ENCODE measurements at places on chromosomes 3 and 15. TPM values are rescaled to one million over a fixed set of nuclear protein-coding genes. Genes with fewer than 3 reads are reported as not detected.

DNA sequence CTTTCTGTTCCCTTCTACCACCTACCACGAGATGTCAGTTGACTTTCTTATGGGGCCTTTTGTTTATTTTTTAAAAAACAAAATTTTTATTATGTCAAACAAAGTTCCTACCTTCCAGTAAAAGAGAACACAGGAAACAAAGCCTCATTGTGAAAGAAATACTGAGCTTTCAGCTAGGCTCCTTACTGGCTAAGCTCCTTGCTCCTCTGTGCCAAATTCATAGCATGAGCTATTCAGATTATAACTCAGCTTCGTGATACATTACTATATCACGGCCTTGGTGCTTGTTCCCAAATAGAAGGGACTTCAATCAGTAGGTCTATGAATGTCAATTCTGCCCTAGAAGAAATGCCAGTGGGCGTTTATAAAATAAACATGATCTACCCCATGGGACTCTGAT is 145.8 kb upstream of the CHRM5 start:
- no peak for DNase-seq

- no peak for DNase-seq
These were observed 81.5 kb downstream of the CSNK1G1 start for GRCh38 chr15:64274341-64274950.

GRCh38 chr3:127461286-127461910 is 129.1 kb downstream of the TPRA1 start:
- DNase-seq: no peak

GRCh38 chr3:191641789-191642188 is 180.8 kb downstream of the PYDC2 start:
- no peak for DNase-seq

DNA sequence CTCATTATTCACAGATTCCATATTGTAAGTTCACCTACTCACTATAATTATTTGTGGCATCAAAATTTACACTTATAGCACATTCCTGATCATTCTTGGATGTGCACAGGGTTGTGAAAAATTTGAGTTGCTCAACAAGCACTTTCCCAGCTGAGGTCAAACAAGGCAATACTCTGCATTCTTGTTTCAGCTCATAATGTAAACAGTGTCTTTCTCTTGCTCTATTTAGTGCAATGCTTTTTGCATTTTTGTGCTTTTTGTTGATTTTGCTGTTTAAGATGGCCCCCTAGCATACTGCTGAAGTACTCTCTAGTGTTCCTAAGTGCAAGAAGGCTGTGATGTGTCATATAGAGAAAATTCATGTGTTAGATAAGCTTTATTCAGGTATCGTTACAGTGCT is 66.7 kb upstream of the TNIK start:
- DNase-seq: peak; percentile 28

DNA sequence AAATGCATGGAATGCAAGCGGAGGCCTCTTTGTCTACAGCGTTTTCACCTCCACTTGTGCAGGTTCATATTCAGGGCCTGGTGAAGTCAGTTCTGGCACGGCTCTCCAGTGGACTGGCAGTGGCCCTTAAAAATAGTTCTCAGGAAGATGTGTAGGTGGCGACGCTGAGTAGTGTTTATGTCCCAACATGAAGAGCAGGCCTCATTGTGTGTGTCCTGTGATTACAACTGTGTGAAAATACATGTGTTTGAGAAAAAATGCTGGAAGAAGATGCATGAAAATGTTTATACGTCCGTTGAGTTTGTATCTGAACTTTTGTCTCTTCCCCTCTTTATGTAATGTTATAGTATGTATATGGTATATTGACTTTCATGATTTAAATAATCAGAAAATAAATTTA is 7.2 kb downstream of the LIPC start:
- DNase-seq: peak; percentile 77

Gene CNTN4
- total RNA-seq: 0.13 TPM

Gene LEKR1
- total RNA-seq: 1.5 TPM

DNA sequence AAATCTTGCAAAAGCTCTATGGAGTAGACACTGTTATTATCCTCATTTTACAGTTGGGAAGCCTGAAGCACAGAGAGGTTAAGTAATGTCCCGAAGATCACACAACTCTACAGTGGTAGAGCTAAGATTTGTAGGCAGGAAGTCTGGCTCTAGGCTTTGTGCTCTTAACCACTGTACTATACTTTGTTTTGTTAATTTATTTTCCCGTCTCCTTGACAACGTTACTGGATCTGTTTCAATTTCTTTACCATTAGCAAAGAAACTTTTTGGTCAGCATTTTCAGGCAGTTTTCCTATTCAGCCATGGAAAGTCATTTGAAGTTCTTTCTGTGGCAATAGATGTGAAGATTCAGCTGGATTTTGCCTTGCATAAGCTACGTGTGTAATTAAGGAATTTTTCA is 51.7 kb downstream of the OTOL1 start:
- no peak for DNase-seq

Gene SCN11A
- not detected for total RNA-seq

- DNase-seq: no peak
These were observed 251.0 kb upstream of the P2RY1 start for GRCh38 chr3:152583963-152584362.

Gene GOLGA8N
- 0.66 TPM for total RNA-seq

- DNase-seq: no peak
These were observed 782.2 kb downstream of the VGLL3 start for GRCh38 chr3:86208772-86209171.

- no peak for DNase-seq
These were observed 15.0 kb downstream of the IL17RD start for GRCh38 chr3:57150113-57150581.

- DNase-seq: no peak
These were observed 28.6 kb upstream of the SH3BP5 start for GRCh38 chr3:15360788-15361493.

GRCh38 chr3:50530001-50530970 is 26.9 kb upstream of the CACNA2D2 start:
- no peak for DNase-seq

Data from HepG2 (cell line).